ENCODE measurements at places on chromosomes 5 and 9.
A peak's percentile ranks its signal among the peaks of the same experiment; 100 is the strongest.

- peak; percentile 15 for DNase-seq
These were observed 35.5 kb upstream of the ISL1 start for GRCh38 chr5:51347704-51348103.

DNA sequence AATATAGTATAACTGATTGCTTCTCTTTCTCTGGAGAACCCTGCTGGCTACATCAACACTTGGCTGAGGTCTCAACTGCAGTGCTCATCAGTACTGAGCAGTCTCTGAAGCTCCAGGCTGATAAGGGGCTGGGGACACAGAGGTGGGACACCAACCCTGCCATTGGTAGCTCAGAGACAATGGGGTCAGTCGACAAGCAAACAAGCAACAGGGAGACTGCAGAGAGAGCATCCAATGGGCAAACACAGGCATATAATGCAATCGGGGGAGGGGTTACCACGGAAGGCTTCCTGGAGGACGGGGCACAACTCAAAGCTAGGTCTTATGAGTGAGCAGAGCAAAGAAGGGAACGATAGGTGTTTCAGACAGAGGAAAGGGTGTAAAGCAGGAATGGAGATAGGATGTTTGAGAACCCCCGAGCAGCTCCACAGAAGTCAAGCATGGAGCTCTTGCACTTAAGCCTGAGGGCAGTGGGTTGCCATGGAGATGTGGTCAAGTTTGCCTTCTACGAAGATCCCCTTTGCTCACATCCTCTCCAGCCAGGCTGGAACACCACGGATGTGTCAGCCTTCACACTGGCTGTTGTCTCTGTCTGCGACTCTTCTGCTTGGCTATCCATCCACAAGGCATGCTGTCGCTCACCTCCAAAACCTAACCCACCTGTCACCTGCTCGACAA is 21.5 kb upstream of the AKNA start:
- peak; percentile 36 for DNase-seq

DNA sequence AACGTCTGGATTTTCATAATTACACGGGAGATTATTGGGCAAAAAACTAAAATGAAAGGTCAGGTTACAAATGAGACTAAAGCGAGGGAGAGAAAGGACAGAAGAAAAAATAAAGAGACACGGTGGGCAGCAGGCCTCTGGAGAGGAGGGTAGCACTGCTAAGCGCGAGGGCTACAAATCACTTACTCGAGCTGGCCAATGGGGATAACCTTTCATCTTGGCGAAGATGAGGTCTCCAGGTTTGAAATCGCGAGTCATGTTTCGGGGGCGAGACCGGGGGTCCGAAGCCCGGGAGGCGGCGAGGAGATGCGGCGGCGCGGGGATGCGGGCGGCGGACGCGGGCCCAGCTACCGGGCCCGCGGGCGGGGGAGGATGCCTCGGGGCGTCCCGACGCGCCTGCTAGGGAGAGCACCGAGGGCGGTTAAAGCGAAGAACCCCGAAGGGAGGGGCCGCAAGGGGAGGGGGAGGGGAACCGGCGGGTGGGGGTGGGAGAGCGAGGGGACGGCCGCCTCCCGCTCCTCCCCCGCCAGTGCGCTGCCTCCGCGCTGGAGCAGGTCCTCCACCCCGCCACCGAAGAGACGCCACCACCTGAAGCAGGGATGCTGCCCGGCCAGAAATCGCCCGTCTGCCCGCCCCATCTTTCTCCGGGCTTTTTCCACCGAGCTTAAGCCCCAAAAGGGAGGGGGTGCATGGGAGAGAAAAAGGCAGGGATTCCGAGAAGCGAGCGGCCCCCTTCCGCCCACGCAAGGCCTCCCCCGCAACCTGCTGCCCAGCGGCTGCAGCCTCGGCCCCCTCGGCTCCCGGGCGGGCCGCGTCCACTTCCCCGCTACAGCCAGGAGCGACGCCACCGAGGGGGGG is 610 bp downstream of the PSIP1 start:
- no peak for DNase-seq

DNA sequence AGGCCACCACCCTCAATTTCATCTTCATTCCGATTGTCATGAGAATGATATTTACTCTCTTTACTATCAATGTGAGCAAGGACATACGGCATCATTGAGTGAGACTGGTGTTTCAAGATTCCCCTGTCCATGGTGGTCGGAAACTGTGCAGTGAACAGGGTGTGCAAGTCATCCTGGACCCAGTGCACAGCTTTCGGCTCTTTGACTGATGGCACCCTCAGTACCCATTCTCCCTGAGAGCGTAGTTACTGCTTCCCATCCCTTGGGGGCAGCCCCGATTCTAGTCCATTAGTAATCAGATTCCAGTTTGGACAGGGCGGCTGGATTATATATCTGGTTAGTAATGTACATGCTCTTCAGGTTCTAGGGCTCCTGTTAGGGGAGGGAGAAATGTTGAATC is 61.7 kb upstream of the SUB1 start:
- DNase-seq: no peak

DNA sequence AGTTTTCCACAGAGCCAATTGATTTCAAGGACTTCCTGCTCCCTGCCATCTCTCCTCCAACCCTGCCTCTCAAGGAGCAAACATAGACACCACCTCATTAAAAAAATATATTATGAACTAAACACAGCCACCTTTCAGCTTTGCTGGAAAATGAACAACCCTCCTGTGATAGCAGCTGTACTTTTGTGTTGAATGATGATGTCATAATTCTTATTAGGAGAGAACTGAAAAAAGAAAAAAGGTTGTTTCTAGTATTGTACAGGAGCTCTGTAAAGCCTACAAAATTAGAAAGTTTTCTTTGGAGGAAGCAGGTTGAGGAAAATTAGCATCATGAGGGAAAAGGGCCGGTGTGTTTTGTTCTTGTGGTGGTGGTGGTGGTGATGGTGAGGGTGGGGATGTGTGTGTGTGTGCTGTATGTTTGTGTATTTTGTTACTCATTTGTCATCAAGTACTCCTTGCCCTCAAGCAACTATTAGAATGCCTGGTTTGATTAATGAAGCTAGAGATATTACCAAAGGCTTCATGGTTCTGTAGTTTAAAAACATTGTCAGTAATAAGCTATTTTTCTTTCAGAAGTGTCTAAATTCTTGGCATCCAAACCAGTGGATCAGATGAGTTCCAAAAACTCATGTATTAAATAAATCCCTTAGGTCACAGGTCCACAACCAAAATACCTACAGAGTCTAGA is 405.9 kb downstream of the TLE4 start:
- DNase-seq: peak; percentile 3

DNA sequence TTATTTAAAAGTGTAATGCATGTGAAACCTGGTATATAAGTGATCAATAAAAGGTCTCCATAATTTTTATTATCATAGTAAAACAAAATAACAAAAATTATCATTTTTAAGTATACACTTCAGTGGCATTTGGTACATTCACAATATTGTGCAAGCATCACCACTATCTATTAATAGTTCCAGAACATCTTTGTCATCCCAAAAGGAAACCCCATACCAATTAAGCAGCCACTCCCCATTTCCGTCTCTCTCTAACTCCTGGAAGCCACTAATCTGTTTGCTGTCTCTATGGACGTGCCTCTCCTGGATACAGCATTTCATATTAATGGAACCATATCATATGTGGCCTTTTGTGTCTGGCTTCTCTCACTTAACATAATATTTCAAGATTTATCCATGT is 7.6 kb downstream of the OLFML2A start:
- no peak for DNase-seq

GRCh38 chr9:109953813-109954497 is 174.0 kb downstream of the PALM2AKAP2 start:
- DNase-seq: no peak

GRCh38 chr5:113607361-113607760 is 93.9 kb downstream of the YTHDC2 start:
- DNase-seq: no peak

- DNase-seq: no peak
These were observed 33.0 kb downstream of the MAMDC2 start for GRCh38 chr9:70076678-70077077.

- no peak for DNase-seq
These were observed 58.7 kb upstream of the RGMB start for GRCh38 chr5:98714710-98715288.

DNA sequence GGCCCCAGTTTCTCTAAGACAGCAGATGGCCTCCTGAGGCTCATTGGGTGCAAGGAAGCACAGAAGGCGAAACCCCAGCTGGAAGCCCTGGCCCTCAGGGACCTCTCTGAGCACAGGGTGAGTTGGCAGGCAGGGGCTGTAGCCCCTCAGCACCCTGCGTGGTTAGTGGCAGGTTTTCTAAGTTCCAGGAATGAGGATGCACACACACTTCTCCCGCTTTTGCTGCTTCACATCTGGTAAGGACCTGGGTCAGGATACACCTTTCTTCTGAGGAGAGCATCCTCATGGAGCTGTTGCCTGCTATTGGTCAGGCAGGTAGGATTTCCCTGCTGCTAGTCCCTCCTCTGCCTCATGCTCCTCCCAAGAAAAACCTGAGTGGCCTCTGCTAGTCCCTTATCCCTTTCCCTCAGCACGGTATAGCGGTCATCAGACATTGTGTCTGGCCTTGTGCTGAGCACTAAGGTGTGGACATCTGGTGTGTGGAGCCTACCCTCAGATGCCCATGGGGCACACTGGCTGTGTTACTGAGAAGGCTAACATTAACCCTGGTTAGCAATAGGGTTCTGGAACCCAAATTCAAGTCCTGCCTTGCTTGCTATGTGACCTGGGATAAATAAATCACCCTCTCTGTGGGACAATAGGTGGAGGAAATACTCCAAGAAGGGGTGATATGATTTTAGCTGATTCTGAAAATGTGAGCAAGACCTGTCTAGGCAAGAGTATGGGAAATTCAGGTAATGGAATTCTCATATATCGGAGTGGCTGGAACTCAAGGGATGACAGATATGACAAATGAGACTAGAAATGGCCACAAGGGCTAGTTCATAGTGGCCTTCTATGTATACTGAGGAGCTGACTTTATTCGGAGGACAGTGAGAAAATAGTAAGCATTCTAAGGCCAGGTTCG is 1.6 kb downstream of the SLC22A4 start:
- DNase-seq: no peak

DNA sequence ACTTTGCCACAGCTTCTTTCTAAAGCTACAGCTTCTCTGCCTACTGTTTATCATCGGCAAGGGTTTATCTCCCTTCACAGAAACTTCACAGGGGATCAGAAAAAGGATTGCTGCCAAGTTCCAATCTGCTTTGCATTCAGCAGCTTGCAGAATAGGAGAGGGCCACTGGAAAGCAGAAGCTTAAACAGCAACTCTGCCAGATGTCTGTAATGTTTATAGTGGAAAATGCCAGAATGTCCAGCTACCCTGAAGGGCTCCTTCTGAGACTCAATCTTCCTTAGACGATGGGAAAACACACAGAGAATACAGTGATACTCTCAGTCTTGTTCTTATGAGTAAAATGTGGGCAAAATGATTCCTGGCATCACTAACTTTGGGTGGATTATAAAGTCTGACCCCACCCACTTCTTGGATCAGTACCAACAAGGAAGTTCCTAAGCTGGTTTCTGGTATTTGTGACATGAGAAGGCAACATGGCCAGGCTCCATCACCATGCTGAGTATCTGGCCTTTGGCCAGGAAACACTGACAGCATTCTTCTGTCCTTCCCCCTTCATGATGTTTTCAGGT is 19.0 kb downstream of the STOM start:
- peak; percentile 84 for DNase-seq

- no peak for DNase-seq
These were observed 1.4 kb downstream of the FAM193B start for GRCh38 chr5:177552839-177553455.

DNA sequence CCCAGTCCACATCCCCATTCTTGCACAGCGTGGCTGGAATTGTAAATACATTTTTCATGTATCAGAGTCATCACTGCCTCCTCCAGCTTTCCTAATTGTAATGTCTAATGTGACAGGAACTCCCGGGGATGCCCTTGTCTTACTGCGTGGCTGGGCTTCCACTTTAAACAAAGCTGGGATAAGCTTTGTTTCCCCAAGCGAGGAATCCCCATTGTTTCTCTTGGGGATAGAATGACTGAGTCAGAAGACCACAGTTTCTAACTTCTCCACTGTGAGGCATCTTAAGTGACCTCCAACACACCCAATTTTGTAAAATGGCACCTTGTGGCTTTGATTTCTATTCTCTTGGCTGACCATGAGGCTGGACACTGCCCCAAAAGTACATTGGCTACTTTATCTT is 22.4 kb downstream of the ARPC5L start:
- no peak for DNase-seq

GRCh38 chr9:120534266-120534665 is 45.7 kb downstream of the CDK5RAP2 start:
- no peak for DNase-seq

- peak; percentile 21 for DNase-seq
These were observed 935.8 kb downstream of the DTWD2 start for GRCh38 chr5:118052503-118052902.

DNA sequence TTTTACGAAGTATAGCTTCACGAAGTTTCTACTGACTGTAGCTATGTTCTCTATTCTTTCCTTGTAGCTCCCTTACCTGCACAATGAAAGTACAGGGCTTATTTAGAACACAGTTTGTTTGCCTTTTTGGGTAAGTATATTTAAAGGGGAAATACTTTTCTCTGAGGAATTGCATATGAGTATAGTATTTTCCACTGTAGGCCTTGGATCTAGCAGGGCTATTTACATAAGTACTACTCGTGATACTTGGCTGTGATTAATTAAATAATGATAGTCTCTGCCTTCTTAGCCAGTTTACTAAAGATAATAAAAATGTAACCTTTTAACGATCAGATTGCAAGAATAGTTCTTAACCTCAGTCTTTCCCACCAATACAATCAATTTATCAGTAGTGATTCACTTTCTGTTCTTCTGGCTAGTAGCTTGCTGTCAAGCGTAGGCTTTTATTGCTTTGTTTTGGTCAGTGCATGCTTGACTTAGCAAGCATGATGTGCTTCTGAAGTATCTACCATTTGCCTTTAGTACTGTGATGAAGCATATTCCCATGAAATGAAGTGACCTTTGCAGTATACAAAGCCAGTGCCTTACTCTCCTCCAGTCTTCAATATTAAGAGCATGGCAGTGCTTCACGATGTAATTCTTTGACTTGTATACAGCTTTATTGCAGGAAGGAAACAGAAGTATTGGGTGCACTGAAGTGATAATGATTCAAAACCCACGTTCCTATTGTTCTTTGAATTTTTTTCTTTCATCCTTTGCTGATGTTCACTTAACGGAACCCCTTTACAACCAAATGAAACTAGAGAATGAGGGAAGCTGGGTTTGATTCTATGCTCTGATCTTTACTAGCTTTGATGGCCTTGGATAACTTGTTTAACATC is 64.2 kb downstream of the SLC44A1 start:
- no peak for DNase-seq

Data from bronchial epithelial cell (primary cell).